ENCODE measurements at places on chromosomes 11 and 22.

- DNase-seq = no peak
Measured at GRCh38 chr11:119396835-119397234, 15.3 kb upstream of the USP2 start.

- no peak for DNase-seq
Measured at GRCh38 chr22:50556703-50557102, 6.0 kb downstream of the SYCE3 start.

GRCh38 chr22:17562906-17563870 is at the start of gene SLC25A18:
TSS of gene SLC25A18 (plus strand) at chr22:17563498. CDS start at chr22:17579945, 16,447 bp downstream.
- no peak for DNase-seq

DNA sequence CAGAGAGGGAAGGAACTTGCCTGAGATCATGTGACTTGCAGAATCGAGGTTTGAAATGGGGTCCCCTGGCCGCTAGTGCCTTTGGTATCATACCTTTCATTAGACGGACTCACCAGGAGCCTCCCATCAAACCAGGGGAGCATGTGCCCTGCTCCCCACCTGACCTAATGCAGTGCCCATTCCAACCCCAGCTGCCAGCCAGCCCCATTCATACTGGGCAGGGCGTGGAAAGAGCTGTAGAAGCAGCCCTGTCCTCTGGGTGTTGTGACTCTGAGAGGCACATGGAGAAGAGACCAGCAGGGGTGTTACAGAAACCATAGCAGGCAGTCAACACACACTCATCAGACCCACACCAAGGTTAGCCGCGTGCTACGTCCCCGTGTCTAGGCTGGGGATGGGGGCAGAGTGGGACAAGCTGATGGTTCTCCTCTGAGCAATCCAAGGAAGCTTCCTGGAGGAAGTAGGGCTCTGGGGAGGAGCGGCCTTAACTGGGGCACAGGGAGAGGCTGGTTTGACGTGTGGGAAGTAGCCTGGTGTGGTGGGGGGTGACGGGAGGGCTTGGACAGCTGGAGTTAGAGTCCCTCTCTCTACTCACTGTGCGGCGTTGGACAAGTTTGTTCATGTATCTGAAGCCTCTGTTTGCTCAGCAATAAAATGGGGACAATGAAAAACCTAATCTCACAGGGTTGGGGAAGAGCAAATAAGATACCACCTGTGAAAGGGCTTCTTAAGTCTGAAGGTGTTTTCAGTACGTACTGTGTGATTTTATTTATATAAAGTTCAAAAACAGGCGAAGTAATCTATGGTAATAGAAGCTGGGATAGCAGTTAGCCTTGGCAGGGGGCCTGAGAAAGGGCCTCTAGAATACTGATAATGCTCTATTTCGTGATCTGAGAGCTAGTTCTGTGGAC is 14.0 kb downstream of the GRIK4 start:
- DNase-seq = no peak

- DNase-seq = no peak
Measured at GRCh38 chr11:124872741-124873140, 7.5 kb downstream of the ROBO3 start.

GRCh38 chr11:74008373-74009229 is at the start of gene UCP3:
TSS of gene UCP3 (minus strand) at chr11:74009085. CDS start at chr11:74007042, 2,043 bp downstream.
- no peak for DNase-seq

DNA sequence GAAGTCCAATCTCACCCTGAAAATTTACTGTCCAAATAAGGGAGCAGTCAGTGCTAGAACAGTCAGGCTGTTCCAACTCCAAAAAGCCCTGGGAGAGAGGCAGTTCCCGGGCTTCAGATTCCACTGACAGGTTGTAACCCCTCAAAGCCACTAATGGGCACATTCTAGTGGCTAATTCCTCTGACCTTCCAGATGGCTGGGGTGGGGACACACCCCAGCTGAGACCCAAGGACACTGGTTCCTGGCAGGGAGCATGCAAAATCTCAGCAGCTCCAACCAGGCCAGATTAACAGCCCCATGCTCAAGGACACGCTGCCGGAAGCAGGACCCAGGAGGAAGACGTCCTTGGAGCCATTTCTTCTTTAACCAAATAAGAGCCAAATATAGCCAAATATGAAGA is 92.7 kb downstream of the RPL27A start:
- DNase-seq = no peak

Measured in GM12878 (cell line).